ENCODE measurements at places on chromosomes 4 and X.

GRCh38 chr4:47145630-47146029 lies 114.3 kb downstream of the GABRB1 start:
- peak; percentile 94 for DNase-seq

GRCh38 chr4:102734591-102735385 lies 26.0 kb downstream of the MANBA start:
- peak; percentile 41 for DNase-seq

DNA sequence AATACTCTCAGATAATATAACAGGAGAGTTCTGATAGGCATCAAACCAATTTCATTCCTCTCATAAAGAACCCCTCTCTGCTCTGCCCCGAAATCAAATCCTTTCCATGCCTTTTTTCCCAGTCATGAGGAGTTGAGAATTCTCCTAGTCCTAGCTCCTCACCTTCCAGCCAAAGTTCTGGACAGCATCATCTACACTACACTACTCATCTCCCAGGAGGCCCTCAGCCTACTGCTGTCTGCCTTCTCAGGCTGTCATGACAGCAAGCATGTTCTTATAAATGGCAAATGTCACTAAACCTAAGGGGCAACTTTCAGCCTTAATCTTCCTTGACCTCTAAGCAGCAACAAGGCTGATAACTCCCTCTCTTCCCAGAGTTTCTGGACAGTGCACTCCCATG lies 26.6 kb downstream of the MAPK10 start:
- no peak for DNase-seq

GRCh38 chr4:111989817-111990216 lies 155.4 kb upstream of the FAM241A start:
- no peak for DNase-seq

DNA sequence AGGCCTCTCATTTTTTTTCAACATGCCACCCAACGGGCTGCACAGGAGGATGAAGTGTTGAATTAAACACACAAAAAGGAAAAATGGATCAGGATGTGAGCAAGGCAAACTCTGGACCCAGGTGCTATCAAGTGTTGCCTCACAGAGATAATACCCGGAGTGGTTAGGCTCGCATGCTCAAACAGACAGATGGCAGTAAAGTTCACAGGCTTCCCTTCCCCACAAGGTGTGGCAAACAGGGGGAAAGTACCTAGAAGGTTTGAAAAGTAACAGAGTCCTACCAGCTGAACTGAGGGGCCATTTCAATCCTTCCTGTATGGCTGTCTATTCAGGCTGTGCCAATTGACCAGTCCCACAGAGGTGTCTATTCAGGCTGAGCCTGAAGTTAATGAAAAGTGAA lies 123.9 kb upstream of the GC start:
- no peak for DNase-seq

DNA sequence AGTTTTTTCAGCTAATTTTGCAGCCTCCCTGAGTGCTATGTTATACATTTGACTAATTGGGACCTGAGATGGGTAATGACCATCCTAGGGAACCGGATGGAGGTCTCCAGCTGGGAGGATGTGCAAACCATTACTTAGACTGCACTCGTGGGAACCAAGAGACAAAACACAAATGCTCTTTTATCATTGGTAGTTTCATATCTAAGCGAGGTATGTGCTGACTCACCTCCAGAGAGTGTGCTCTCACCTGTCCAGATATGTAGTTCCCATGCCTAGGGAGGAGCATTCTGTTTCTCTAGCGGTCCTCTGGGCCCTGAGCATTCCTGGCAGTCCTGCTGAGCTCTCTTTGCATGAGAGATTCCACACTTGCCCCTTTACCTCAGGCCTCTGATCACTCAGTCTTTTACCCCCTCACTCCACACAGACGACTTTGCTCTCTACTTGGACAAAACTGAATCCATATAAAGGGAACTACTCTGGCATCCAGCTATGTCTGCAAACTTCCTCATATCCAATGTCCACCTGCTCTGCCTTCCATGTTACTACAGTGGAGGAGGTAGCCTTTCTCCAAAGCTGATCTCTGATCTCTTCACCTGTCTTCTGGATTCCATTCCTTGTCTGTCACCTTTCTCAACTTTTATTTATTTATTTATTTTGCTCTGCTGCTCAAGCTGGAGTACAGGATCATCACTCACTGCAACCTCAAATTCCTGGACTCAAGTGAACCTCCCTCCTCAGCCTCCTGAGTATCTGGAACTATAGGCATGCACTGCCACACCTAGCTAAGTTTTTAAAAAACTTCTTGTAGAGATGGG lies 88.4 kb downstream of the LRP2BP start:
- DNase-seq = peak; percentile 24

DNA sequence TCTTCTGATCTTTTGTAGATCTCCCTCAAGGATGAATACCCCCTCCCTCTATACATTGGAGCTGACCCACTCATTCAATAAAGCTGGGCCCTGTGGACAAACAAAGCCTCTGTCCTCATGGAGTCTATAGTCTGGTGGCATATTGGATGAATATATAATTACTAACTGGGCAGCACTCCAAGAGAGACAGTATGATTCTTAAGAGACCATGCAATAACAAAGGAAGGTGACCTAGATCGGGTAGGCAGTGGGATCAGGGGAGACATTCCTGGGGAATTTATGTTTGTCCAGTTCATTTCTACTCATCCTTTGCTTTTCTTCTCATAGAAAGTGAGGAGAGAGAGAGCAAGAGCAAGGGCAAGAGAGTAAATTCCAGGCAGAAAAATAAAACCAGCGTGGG lies 23.5 kb upstream of the CXCL13 start:
- peak; percentile 52 for DNase-seq

GRCh38 chr4:79632114-79632513 lies 224.1 kb upstream of the GK2 start:
- DNase-seq = no peak

DNA sequence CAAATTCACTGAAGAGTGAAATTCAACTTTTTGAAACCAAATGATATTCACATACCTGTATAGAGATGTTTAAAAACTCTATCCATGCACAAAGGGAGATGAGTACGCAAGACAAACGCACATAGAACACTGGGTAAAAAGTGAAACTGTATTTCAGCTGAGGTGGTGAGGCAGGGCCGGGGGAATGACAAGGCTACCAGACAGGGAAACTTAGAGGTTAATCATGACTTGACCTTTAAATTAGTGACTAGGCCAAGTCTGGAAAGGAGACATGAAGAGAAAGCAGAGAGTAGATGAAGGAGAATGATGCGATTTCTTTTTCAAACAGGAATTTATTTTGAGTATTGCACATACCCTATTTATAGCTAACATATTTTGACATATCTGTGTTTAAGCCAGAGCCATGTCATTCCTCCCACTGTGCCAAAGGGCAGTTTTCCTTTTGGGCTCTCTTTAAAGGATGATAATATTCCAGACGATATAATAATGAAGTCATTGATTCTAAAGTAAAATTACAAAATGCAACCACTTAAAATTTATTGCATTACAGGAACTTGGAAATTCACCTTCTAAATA lies 49.4 kb downstream of the ARHGEF6 start:
- DNase-seq = no peak

DNA sequence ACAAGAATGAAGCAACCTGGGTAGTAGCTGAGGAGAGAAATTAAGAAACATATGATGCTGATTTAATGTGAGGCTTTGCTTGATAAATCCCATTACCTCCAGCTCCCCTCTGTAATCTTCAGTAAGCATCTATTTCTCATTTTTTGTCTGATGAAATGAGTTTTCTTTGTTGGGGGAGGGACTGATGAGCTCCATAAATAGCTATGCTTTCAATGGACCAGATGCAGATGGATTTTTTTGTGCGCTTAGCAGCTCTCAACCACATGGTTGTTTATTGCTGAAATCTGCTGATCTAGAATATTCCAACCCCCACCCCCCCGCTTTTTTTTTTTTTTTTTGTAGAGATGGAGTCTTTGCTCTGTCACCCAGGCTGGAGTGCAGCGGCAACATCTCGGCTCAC lies 1082.0 kb downstream of the RAPGEF2 start:
- DNase-seq = no peak

DNA sequence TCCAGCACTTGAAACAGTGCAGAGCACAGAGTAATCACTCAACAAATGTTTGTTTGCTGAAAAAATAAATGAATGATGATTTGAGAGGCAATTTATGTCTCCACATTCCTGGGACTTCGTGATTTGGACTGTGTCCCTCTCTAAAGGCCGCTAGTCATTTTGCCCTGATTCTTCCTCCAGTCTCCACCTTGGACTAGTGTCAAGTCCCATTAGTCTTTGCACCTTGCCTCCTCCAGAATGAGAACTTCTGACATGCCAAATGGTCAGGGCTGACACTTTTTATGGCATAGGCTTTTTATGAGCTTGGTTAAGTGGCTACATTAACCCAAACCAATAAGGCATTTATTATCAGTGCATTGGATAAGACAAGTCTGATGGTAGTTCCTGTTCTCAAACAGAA lies 65.1 kb upstream of the POF1B start:
- no peak for DNase-seq

GRCh38 chr4:2406920-2407319 lies 11.5 kb downstream of the ZFYVE28 start:
- no peak for DNase-seq

- no peak for DNase-seq
Observed at GRCh38 chr4:160362478-160362877, 1259.6 kb downstream of the RAPGEF2 start.

DNA sequence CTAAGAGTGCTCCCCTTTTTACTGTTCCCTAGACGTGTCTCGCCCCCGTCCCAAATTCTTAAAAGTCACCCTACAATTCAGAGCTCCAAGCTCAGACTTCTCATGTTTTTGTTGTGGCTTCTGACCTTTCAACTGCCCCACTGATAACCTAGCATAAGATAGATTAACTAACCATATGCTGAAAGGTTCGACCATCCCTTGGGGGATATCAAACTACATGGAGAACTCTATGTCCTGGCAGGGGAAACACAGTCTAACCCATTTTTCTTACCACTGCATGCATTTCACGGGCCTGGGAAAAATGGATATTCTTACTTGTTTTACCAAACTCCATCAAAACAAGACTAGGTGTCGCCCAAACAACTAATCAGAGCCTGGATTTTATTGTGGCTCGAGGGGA lies 236.4 kb upstream of the MID1 start:
- no peak for DNase-seq

- peak; percentile 33 for DNase-seq
Observed at GRCh38 chr4:103498161-103499070, 221.4 kb downstream of the TACR3 start.

DNA sequence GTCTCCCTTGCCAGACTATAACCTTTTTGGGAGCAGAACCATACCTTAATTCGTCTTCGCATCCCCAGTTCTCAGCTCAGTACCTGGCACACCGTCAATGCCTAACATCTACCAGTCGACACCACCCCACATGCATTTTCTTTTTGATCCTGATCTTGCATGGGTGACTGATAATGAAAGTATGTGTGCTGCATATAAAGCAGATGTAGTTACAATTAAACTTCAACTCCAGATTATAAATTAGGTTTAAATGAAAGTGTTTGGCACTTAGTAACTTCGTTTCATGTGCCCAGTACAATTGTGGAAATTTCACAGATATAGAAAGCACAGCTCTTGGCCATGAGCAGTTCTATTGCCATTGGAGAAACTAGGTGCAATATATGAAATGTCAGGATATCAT lies 8.8 kb upstream of the NKX6-1 start:
- no peak for DNase-seq

DNA sequence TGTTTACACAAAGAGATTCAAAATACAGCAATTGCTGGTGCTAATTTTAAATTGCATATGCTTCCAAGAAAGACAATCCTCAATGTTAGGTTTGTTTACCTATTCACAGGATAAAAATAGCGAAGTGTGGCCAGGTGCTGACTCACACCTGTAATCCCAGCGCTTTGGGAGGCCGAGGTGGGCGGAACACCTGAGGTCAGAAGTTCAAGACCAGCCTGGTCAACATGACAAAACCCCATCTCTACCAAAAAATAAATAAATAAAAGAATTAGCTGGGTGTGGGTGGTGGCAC lies 77.7 kb downstream of the OPHN1 start:
- no peak for DNase-seq

- DNase-seq = no peak
Observed at GRCh38 chrX:149037281-149037870, 467.7 kb downstream of the IDS start.

- DNase-seq = no peak
Observed at GRCh38 chrX:21993265-21993664, 38.9 kb upstream of the PHEX start.

- no peak for DNase-seq
Observed at GRCh38 chrX:39115166-39115565, 313.9 kb downstream of the MID1IP1 start.

GRCh38 chrX:118632862-118633261 lies 94.5 kb upstream of the IL13RA1 start:
- DNase-seq = no peak

DNA sequence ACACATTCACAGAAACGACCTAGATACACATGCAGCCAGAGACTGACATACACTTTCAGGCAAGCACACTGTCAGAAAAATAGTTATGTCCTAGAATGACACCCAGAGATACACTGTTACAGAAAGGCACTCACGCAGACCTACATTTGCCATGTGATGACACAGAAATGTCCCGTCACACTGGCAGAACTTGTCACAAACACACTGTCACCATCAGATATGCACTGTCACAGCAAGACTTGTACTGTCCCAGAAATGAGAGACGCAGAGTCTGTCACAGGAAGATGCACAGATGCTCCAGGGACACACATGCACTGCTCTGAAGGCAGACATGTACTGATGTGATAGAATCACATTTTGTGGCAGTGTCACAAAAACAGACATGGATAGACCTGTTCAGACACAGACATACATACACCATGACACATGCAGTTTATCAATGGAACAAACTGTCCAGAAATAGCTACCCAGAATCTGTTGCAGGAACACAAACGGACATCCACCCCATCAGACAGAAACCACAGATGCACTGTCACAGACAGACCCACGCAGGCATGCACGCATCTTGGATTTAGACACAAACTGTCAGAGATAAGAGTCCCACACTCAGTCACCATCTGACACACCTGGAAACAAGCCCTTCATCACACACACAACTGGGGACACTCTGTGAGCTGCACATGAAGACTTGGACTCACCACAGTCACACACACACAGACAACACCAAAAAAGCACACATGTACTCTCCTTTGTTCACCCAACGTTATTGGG lies 1.3 kb upstream of the PIM2 start:
- DNase-seq = no peak

DNA sequence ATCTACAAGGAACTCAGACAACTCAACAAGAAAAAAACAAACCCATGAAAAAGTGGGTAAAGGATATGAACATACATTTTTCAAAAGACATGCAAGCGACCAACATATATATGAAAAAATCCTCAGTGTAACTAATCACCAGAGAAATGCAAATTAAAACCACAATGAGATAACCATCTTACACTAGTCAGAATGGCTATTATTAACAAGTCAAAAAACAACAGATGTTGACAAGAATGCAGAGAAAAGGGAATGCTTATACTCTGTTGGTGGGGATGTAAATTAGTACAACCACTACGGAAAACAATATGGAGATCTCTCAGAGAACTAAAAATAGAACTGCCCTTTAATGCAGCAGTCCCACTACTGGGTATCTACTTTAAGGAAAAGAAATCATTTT lies 12.1 kb downstream of the NIPAL1 start:
- no peak for DNase-seq

DNA sequence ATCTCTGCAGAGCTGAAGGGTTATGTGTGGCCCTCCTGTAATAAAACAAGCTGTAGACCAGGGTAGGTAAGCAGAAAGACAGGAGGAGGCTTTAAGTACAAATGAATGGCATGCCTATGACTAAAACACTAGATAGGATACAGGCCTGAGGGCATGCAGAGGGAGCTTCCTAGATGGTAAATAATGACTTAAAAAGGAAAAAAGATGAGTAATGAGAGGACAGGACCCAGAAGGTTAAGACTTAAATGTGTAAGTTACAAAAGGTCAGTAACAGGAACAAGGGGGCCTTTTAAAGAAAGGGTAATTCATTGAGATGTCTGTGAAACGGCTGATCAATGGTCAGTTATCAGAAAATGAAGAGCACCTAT lies 194.8 kb downstream of the SOWAHB start:
- DNase-seq = peak; percentile 20
